ENCODE measurements at places on chromosomes 12 and 14. TPM values are rescaled to one million over a fixed set of nuclear protein-coding genes. Genes with fewer than 3 reads are reported as not detected.

DNA sequence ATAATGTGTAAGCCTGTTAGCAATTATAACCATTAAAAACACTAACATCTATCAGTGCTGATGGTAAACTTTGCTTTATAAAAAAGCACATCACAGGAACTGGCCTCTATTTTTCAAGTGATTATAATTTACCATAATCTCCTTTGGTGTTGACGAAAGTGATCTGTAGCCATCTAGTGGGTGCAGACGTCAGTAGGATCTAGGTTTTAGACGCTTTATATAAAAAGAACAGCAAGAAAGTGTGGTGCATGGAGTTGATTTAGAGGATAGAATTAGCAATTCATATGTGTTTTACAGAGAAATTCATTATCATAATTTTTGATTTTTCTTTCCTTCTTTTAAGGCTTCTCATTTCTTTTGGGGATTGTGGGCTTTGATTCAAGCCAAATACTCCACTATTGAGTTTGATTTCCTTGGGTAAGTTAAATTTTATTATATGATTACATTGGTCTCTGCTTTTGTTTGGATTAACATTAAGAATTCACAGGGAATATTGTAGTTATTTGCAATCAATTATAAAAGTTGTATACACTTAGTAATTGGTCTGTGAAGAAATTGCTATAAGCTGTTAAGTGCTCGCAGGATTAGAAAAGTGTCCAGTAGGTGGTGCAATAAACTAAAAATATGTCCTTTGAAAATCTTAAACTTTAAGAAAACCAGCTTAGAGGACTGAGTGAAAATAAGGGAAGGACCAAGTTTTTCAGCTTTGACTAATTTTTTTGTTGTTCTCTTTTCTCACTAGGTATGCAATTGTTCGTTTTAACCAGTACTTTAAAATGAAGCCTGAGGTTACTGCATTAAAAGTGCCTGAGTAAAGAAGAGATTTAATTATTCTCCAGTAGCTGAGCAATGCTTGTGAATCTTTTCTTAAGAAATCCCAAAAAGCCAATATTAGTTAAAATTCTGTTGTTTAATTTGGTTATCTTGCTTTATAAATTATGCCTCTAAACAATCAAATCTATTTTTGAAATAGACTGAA lies 59.5 kb downstream of the ETNK1 start:
- peak; percentile 17 for DNase-seq

GRCh38 chr12:112843287-112843686 lies 51.7 kb downstream of the RPH3A start:
- no peak for DNase-seq

The BATF gene
- total RNA-seq: 0.22 TPM

- DNase-seq: no peak
Measured at GRCh38 chr12:52026263-52026662, 19.5 kb downstream of the TAMALIN start.

DNA sequence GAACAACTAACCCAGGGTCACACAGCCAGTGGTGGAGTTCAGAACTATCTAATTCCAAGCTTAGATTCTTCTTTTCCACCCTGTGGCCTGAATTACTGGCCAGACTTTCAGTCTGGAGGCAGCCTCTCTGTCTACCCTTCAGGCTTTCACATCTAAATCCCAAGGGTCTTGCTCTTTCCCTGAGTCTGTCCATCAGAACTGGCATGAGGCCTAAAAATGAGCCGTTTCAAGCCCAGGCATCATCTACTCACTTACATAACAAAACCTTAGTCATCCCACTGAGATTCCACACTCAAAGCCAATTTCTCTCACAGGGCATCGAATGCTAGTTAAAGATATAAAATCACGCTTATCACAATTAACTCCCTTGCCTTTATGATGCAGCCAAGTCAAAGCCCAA lies 1.3 kb upstream of the PTGDR start:
- DNase-seq: no peak

GRCh38 chr14:69079188-69079742 lies 73.7 kb downstream of the DCAF5 start:
- DNase-seq: no peak

DNA sequence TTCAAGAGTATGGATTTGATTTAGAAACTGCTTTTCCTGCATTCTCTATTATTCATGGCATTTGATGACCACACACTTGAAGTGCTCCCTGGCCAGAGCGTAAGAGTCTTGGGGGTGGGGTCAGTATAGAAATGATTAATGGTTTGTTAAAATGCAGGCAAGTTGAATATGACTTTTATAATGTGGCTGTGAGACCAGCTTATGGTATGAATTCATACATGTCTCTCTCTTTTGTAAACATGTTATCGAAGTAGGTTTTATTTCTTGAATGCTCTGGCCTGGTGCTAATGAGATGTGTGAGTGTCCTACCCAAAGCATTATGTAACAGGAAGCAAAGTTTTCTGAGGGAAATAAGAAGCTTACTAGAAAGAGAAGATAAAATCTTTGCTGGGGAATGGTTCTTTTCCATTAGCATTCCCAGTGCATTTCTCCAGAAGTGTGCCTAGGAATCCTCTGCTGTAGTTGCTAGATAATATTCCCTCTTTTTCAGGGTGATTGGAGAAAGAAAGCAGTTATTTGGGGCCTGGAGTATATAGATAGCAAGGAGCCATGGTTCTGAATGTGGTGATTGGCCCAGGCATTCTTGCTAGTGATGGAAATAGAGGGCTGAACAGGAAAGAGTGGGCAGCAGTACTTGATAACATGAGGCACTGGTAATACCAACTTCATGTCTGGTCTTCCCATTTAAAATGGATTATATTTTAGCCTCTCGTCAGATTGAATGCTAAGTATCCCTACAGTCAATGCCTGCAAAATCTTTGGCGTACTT lies 289.7 kb downstream of the RAD51B start:
- DNase-seq: no peak

DNA sequence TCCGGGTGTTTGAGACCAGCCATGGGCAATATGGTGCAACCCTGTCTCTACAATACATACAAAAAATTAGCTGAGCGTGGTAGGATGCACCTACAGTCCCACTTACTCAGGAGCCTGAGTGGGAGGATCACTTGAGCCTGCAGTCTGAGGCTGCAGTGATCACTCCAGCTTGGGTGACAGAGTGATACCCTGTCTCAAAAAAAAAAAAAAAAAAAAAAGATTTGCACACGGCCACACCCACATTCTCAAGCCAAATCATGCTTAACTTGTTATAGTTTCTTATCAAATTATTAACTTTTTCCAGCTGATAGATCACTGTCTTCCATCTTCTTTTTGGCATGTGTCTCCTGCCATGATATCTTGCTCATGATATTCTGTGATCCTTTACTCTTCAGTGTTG lies 6.8 kb downstream of the DRAM1 start:
- DNase-seq: no peak

DNA sequence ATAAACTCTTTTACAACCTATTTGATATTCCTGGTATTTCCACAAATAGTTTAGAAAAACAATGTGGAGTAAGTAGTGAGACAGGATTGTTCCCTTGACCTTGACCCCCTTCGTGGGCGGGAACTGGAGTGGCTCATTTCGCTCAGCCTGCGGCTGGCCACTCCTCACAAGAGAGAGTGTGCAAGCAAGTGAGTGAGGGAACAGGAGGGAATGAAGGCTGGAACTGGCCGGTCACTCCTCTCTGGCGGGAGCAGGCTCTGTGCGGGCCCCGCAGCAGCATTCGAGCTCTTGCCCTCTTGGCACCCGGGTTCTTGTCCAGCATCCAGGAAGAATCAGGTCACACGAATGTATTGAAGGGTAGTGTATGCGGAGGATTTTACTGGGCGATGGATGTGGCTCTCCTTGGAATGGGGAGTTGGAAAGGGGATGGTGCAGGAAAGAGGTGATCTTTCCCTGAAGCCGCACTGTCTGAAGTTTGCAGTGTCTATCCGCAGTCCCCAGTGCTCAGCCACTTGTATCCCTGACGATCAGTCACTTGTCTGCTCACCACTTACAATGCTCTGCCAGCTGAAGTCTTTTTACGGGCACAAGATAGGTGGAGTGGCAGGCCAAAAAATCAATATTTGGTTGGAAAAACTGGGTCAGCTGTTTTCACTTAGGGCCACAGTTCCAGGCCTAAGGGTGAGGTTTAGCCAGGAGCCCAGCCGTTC lies 28.0 kb upstream of the TXNRD1 start:
- DNase-seq: no peak

- DNase-seq: no peak
Measured at GRCh38 chr14:63877550-63877939, 24.7 kb downstream of the SYNE2 start.

GRCh38 chr14:78782551-78782950 lies 612.4 kb downstream of the NRXN3 start:
- no peak for DNase-seq

GRCh38 chr12:51910691-51911090 lies 3.4 kb downstream of the ACVRL1 start:
- no peak for DNase-seq

Measured in HepG2 (cell line).